Renal cortical epithelial cell (primary cell): ENCODE measurements at places on chromosomes 2 and 18. TPM values are rescaled to one million over a fixed set of nuclear protein-coding genes. Genes with fewer than 3 reads are reported as not detected.
A peak's percentile ranks its signal among the peaks of the same experiment; 100 is the strongest.

GRCh38 chr2:184577743-184578142 lies 20.6 kb upstream of the ZNF804A start:
- DNase-seq = no peak

DNA sequence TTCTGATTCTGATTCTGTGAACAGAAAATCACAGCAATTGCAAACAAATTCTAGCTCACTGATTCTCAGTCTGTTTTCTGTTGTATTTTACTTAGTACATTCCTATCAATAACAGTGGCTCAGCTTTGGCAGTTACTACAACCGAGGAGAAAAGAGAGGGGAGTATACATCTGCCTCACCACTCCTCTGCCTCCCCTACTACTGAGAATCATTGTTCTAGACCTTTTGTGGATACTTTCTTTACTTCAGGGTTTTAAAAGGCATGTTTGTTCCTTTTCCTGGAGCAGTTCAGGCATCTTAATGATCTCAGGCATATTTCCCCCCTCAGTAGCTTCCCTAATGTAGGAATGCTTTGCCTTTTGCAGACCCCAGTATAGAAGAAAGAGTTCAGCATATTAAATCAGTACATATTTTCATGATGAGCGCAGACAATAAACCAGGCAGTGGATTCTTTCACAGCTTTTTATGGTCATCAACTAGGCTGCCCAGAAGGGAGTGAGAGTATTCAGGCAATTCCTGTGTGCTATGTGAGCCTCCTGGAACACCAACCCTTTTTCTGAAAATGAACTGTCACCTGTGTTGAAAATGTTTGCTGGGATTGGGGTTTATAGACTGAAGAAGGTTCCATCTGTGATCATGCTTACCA lies 10.3 kb downstream of the STAMBP start:
- DNase-seq = no peak

- no peak for DNase-seq
These were observed 129.3 kb downstream of the GLI2 start for GRCh38 chr2:120864981-120865380.

DNA sequence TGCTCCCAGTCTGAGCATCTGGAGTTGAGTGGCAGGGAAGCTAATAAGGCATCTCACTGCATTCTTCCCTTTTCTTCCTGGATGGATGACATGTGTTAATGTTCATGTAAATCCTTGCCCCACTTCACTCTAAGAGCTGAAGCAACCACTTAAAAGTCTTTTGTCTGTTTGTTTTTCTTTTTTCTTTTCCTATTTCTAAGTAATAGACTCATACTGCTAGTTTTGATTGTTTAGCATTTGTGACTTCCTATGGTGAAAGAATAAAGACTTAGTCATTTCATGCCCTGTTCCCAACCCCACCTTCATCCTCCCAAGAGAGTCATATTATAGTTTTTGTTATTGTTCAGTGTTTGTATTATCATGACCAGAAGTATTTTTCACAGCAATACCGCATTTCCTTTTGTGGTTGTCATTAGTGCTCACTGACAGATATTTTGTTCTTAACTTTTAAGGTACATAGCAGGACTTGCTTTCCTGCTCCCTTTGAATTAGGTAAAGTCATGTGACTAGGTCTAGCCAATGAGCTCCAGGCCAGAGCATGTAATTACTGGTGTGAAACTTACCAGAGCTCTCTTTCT lies 18.1 kb upstream of the SPP2 start:
- DNase-seq = peak; percentile 66

- DNase-seq = no peak
These were observed 183.5 kb downstream of the PAX3 start for GRCh38 chr2:222115296-222115695.

DNA sequence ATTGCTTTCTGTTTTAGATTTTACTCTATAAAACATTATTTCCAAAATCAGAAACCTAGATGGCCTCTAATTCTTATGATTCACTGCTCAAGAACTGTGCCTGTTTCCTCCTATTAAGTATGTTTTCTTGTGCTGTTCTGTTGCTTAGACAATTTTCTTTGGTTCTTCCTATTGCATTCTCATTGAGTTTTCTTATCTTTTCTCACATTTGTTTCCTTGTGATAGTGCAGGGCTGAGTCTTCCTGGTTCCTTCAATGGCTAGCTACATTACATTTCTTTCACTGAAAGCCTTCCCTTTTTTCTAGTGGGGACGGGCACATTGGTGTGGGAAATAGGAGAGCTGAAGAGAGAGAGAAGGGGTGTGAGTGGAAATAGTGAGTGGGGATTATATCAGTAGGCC lies 183.4 kb downstream of the CALCRL start:
- DNase-seq = no peak

DNA sequence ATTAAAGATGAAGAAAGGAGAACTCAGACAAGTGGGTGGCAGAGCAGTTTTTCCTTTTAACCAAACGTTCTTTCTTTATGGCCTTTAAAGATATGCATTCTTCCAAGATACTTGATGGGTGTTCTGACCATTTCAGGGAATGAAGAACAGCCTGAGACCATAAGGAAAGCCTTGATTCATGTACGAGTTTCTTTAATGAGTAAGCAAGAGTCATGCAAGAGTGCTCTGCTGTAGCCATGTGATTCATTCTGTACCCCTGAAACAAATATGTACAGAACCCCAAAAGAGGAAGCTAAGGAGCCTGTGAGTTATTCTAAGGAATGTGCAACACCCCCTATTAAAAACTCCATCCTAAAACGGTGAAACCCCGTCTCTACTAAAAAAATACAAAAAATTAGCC lies 372.8 kb downstream of the MTX2 start:
- DNase-seq = peak; percentile 97

INHA gene
- total RNA-seq = 0.70 TPM in 1 of 2 replicates, not detected in the other

- DNase-seq = peak; percentile 71
These were observed 53.9 kb upstream of the CYTIP start for GRCh38 chr2:157497638-157498314.

GRCh38 chr2:151826737-151827157 lies 1.5 kb downstream of the ARL5A start:
- DNase-seq = peak; percentile 25

DNA sequence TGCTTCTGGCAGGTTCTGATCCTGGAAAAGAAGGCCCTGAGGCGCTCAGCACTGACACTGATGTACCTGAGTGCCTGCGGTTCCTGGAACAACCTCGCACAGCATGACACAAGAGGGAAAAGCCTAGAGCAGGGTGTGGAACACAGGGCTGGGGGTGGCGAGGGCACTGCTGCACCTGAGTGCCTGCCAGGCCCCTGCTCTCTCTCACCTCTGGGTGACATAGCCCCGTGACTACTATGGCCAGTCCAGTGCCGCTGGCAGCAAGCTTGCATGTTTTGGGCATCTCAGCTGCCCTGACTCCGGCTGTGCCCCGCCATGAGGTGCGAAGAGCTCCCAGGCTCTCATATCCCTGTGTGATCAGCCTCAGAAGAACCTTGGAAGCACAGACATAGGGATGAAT lies 825.2 kb upstream of the SALL3 start:
- no peak for DNase-seq

- no peak for DNase-seq
These were observed 22.9 kb downstream of the MBP start for GRCh38 chr18:77109648-77110019.

PSD4 gene
- 13.5 and 28.7 TPM in 2 replicates for total RNA-seq

SLC5A7 gene
- total RNA-seq = not detected in 2 replicates

DCDC2C gene
- not detected in 2 replicates for total RNA-seq

DNA sequence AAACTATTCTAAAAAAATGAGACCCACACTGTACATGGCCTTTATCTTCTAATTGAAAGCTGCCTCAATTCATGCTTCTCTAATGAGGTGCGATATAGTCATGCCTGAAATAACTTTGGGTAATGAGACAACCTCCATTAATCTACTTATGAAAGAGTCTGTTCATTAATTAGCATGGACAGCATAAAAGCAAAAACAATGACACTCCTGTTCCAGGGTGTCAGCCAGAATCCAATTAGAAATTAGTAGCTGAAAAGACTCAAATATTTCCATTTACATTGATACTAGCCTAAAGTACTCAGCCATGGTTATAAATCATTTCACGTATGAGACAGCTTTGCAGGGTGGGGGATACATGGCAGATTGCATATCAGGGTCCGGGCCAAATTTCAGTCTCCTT lies 288.7 kb downstream of the AKAIN1 start:
- DNase-seq = no peak

- DNase-seq = no peak
These were observed 20.2 kb downstream of the SANBR start for GRCh38 chr2:61085883-61086282.

GRCh38 chr2:51158251-51158650 lies 126.3 kb upstream of the NRXN1 start:
- no peak for DNase-seq

DNA sequence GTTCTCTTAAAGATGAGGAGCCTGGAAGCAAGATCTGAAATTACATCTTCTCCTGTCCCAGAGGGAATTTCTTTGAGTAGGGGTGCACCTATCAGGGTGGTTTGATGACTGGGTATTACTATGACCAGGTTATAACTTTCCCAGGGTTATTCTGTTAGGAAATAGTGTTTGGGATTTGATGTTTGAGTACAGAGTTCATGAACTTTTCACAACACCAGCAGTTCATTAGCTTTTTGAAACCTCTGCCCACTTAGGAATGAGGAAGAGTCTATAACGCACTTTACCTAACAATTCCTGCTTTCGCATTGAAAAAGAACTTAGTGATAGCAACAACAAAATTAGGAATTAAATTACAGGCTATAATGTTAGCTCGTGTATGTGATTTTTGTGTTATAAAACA lies 58.6 kb downstream of the ALMS1 start:
- no peak for DNase-seq

POTEF gene
- not detected in 2 replicates for total RNA-seq

HOXD10 gene
- 3.3 and 33.5 TPM in 2 replicates for total RNA-seq

DNA sequence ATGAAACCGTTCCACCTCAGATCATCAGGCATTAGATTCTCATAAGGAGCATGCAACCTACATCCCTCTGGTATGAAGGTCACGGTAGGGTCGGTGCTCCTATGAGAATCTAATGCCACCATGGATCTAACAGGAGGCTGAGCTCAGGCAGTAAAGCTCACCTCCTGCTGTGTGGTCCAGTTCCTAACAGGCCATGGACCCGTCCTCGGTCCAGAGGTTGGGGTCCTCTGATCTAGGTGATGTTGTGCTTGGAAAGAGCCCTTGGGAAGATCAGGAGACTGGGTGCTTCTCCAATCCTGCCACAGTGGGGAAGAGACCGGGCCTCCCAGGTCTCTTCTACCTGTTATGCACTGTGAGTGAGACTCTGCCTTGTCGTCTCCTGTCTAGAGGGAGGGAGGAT lies 104.6 kb downstream of the ACKR3 start:
- no peak for DNase-seq

MTIF2 gene
- total RNA-seq = 45.5 and 47.6 TPM in 2 replicates

DNA sequence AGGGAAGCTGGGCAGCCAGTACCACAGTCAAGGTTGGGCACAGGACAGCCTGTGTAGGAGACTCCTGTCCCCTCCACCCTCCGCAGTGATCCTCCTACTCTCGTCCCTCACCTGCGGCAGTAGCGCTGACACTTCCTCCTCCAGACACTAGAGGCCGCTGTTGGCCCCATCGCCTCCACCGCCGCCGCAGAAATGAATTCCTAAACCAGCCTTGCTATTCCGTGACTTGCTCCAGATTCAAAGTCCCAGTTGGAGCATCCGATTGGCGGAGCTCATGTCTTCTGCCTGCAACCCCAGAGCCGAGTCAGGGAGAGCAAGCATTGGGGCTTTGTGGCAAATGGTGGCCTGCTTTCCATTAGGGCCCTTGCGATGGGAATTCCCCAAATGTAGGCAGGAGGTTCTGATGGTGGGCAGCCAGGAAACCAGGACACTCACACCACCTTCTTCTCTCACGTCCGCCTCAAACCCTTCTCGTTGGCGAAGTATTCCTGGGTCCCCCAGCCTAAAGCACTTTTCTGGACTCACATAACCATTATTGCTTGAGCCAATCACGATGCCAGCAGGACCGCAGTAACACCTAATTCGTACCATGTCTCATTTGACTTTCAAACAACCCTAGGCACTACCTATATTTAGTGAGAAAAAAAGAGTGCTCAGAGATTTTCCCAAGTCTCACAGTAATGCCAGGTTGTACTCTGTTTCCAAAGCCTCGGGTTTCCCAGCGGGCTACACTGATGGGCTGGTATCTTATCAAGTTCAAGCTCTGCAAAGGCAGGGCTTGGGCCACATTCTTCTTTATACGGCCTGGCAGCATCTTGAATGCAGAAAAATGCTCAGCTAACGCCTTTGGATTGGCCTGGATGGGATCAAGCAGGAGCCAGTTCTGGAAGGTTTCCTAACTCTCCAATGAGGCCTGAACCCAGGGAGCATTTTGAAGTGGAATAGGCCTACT lies 1.2 kb upstream of the DNAJB2 start:
- DNase-seq = peak; percentile 56

SUCLG1 gene
- total RNA-seq = 51.2 and 70.1 TPM in 2 replicates

GRCh38 chr2:64819361-64819760 lies 165.6 kb upstream of the SERTAD2 start:
- DNase-seq = no peak

ITGB6 gene
- total RNA-seq = 259 and 383 TPM in 2 replicates

DNA sequence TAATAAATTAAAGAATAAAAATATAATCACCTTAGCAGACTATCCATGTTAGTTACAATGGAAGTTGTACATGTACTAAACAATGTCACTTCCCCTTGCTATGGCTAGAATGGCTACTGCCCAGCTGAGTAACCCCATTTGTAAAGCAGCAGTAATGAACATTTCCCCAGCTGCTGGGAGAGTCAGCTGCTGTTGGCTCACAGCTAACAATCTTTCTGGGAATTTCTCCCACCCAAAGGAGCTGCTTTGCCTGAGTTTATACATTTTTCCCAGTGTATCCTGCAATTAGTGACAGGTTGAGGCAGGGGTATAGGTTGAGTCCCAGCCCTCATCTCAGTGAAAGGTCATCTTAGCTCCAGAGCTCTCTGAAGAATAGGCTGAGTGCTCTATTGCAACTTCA lies 665.6 kb upstream of the KLHL29 start:
- DNase-seq = no peak

GRCh38 chr2:202113571-202114142 lies 40.6 kb downstream of the KIAA2012 start:
- no peak for DNase-seq

- no peak for DNase-seq
These were observed 24.6 kb downstream of the PHLPP1 start for GRCh38 chr18:62739911-62740310.

- DNase-seq = no peak
These were observed 796.6 kb downstream of the DSC3 start for GRCh38 chr18:30245766-30246455.

ST8SIA3 gene
- not detected in 2 replicates for total RNA-seq

DNA sequence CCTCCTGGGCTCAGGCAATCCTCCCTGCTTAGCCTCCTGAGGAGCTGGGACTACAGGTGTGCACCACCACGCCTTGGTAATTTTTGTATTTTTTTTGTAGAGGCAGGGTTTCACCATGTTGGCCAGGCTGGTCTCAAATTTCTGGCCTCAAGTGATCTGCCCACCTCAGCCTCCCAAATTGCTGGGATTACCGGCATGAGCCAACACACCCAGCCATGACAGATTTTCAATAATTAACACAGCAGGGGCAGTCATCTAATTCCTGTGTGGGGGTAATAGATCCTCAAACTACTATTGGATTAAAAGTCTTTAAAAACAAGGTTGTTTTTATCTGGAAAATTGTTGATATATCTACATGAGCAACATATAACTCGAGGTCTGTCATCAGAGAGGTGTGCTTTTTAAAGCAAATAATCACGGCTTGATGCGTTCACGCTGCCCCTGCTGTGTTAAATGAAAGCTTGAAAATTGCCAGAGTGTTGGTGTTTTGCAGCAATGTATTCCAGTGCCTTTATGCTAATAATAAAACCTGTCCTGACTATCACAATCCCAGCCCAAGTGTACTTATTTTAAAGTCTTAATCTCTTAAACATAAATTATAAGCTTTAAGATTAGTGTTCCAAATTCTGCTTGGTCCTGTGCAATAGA lies 35.6 kb upstream of the ASB1 start:
- no peak for DNase-seq

TMEM37 gene
- 0.69 and 11.4 TPM in 2 replicates for total RNA-seq

GRCh38 chr2:205754285-205754923 lies 72.1 kb downstream of the NRP2 start:
- DNase-seq = no peak
